Effector memory CD8-positive, alpha-beta T cell (primary cell): ENCODE measurements at places on chromosomes 7 and 10.

DNA sequence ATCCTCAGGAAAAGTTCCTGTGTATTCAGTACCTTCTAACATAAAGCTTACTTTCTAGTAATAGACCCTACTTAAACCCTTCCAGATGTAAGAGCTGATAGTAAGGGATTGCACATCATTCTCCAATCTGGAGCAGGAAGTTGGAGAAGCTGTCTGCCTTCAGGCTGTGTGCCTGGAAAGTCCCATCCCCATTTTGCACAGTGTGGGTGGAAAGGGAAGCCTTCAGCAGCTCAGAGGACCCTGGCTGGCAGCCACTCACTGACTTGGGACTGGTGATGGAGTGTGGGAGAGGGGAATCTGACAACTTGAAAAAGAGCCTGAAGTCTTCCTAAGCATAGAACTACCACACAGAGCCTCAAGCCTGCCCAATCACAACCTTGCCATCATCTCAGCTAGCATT, 164.1 kb upstream of the ADO start:
- DNase-seq = no peak

GRCh38 chr7:84207025-84207424, 12.4 kb upstream of the SEMA3A start:
- no peak for DNase-seq

- DNase-seq = no peak
These were observed 3.6 kb downstream of the ZEB1 start for GRCh38 chr10:31322647-31323046.

DNA sequence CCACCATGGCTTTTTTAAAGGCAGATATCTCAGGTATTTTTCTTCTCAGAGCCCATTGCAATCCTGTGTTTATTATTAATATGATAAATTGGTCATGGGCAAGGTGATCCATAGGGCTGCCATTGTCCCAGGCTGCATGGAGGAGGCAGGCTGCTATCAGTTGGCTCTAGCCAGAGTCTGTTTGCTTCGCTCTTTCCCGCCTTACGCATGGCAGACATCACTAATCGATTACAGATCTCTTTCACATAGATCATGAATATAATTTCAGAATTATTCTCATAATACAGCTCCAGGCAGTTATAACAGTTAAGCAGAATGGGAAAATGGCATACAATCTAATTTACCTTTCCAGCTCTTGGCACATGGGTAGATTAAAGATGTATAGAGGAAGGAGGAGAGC, 30.4 kb upstream of the HABP2 start:
- DNase-seq = no peak

GRCh38 chr7:84820481-84820880, 366.4 kb downstream of the SEMA3D start:
- no peak for DNase-seq

- no peak for DNase-seq
These were observed 145.1 kb upstream of the TMEM106B start for GRCh38 chr7:12066004-12066403.

DNA sequence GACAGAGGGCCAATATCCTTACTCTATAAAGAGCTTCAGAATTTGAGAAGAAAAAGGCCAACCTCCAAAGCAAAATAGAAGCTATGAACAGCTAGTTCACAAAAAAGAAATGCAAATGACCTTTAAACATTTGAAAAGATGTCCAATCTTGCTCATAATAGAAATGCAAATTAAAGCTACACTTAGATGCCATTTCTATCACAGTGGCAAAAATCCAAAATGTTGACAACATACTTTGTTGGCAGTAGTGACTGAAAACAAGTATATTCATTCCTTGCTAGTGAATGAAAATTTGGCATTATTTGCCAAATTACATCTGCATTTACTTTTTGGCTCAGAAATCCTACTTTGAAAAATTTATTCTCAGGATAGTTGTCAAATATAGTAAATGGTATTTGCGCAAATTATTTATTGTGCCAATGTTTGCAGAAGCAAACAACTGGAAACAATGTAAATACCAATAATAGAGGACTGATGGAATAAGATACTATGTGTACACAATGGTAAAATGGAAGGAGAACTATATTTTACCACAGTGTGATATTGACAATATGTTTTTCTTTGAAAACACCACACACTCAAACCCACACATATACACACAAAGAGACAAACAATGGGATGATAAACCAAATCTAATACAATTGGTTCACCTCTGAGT, 9.4 kb downstream of the TMEM106B start:
- DNase-seq = no peak

DNA sequence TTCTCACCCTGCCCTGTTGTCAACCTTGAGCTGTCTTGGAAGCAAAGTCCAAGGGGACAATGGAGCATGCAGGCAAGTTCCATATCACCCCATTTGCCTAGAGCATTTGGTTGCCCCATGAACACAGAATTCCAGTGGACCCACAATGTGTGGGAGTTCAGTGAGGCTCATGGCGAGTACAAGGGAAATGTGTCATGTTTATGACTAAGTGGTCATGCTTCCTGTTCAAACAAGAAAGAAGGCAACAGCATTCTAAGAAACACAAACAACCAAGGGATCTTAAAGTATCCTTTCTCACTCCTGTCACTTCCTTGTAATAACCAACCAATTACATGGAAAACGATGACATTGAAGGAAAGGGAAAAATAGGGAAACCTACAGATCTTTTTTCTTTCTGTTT, 513.0 kb downstream of the INHBA start:
- no peak for DNase-seq

GRCh38 chr10:29517352-29517923, 117.3 kb downstream of the SVIL start:
- no peak for DNase-seq

DNA sequence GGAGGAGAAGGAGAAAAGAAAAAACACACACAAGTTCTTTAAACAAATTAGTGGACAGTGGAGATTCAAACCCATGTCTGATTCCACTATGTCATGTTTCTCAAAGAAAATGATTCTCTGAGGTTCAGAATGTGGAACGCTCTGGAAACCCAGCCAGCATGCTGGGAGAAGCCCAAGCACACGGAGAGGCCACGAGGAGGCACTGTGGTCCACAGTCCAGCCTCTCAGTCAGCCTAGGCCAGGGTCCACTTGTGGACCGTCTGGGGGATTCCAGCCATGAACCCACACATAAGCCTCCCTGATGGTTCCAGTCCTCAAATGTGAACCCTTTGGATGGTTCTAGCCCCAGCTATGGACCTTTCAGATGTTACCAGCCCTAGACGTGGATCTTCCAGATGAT, 73.4 kb downstream of the CAV1 start:
- DNase-seq = no peak

DNA sequence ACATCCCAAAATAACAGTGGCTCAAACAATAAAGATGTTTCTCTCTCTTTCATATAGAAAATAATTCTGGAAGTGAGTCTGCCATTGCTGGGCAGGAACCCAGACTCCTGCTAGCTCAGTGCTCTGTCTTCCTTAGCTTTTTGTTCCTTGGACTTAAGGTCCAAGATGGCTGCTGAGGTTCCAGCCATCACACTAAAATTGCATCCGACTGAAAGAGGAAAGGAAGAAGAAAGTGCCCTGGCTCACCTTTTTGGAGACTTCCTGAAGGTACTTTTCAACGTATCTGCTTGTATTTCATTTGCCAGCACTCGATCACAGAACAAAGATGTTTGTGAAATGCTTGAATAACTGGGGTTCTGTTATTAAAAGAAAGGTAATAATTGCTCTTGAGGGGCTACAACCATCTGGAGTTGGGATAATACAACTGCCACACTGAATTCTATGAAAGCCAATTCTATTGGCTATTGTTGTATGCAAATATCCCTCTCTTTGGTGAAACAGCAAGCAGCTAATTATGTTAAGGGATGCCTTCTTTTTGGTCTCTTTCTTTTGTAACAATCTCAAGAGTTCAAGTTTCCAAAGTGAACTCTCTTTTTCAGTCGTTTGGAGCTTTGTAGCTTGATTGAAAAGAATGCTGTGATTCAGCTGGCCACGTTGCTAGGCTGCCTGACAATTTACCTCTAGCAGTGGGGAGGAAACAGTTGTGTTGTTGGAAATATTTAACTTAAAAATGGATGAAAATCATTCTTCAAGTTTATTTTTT, 83.9 kb downstream of the BAMBI start:
- no peak for DNase-seq

GRCh38 chr10:17025444-17026295, 103.9 kb downstream of the CUBN start:
- peak; percentile 36 for DNase-seq
